ENCODE measurements at places on chromosomes 6 and 20.

DNA sequence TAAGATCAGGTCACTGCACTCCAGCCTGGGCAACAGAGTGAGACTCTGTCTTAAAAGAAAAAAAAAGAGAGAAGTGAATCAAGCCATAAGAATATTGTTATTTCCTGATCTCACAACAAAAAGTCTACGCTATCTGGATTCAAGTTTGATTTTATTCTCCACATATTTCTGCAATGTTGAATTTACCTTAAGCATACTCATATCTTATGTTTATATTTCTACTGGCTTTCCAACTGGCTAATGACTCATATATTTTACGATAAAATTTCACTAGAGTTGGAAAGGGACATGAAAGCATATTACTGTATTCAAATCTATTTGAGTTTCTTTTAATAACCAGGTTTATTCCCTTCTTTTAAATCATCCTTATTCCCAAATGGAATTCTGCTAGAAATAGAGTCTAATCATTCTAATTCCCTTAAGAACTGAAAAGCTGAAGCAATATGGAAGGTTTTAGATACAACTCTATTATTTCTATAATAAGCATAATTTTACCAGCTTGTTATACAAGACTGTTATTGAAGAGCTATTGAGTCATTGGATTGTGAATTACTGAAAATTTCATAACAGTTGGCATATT lies 276.9 kb upstream of the HS3ST5 start:
- DNase-seq, result no peak

- no peak for DNase-seq
These were observed 395.3 kb upstream of the BTBD3 start for GRCh38 chr20:11522366-11522741.

GRCh38 chr6:111338843-111339242 lies 144.2 kb downstream of the REV3L start:
- no peak for DNase-seq

GRCh38 chr6:57315111-57315510 lies 2.3 kb upstream of the PRIM2 start:
- DNase-seq, result no peak

GRCh38 chr6:12265791-12266190 lies 24.4 kb upstream of the EDN1 start:
- no peak for DNase-seq

GRCh38 chr6:130932438-130932837 lies 105.2 kb downstream of the SMLR1 start:
- no peak for DNase-seq

DNA sequence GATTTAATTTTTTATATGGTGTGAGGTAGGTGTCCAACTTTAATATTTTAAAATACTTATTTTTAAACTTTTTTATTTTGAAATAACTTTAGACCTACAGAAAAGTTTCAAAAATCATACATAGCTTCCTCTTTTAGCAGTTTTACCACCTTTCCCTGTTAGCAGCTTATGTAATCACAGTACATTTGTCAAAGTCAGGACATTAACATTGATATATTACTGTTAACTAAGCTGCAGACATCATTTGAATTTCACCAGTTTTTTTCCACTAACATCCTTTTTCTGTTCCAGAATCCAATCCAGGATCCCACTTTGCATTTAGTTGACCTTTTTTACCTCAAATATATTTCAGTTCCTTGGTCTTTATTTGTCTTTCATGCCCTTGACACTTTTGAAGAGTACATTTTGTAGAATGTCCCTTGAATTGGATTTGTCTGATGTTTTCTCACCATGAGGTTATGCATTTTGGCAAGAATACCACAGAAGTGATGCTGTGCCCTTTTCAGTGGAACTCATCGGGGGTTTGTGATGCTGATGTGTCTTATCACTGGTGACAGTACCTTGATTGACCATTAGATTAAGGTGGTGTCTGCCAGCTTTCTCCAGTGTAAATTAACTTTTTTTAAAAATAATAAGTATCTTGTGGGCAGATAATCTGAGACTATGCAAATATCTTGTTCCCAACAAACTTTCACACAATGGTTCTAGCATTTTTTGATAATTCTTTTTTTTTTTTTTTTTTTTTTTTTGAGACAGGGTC lies 33.4 kb downstream of the TTLL9 start:
- no peak for DNase-seq

- DNase-seq, result no peak
These were observed 630.8 kb downstream of the PHF3 start for GRCh38 chr6:64266351-64266821.

GRCh38 chr20:14826543-14827313 lies 489.3 kb upstream of the FLRT3 start:
- no peak for DNase-seq

GRCh38 chr6:5080574-5080973 lies 4.6 kb upstream of the PPP1R3G start:
- DNase-seq, result no peak

- DNase-seq, result no peak
These were observed 46.8 kb downstream of the B4GALT5 start for GRCh38 chr20:49666911-49667310.

- DNase-seq, result no peak
These were observed 67.5 kb downstream of the PDE7B start for GRCh38 chr6:135919026-135919425.

GRCh38 chr6:107668743-107669474 lies 155.2 kb downstream of the SCML4 start:
- no peak for DNase-seq

- no peak for DNase-seq
These were observed 246.0 kb upstream of the ECI2 start for GRCh38 chr6:4381381-4381780.

DNA sequence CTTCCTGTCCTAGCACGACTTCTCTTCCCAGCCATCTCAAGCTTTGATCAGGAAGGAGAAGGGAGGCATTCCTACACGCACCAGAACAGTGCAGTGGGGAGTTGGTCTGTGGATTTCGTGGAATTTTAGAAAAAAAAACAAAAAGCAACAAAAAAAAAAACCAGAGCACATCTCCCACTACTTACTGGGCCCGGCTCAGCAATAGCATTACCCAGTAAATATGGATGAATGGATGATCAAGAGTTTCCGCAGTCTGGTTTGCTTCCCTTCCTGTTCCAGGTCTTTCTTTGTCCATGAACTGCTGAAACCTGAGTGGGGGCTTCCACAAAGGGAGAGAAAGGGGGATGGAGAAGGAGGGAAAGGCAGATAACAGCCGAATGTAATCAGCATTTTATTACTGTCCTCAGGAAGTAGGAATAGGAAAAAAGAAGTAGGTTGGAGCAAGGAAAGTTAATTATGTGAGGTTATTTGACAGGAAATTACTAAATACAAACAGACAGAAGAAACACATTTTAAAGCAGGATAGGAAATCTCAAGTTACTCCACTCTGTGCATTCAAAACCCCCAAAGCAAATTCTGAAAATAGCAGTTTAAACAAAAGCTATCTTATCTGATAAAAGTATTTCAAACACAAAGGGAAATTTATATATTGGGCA lies 349.0 kb downstream of the PRL start:
- DNase-seq, result peak; percentile 51

DNA sequence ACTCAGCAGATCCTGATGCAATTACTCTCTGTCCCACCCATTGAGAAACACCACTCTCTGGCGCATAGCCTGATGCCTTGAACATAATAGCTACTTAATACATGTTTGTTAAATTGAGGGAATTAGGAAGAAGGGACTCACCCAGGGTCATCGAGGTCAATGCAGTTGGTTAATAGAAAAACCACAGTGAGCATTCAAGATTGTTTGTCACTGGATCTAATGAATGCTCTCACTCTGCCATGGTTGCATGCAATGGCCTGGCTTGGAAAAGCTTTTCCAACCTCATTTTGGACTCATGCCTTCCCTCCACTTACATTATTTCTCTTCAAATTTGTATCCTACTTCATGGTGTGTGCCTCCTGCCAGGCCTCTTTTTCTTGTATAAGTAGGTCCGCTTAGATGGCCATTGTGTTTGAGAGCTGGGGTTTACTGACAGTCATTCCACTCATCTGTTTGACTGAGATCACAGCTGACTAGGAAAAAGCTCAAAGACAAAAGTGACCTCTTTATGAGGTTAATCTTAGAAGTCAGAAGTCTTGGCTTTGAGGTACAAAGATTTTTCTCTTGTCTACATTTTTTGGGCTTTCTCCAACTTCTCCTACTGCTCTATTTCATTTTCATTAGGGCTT lies 154.8 kb upstream of the RAB32 start:
- no peak for DNase-seq

DNA sequence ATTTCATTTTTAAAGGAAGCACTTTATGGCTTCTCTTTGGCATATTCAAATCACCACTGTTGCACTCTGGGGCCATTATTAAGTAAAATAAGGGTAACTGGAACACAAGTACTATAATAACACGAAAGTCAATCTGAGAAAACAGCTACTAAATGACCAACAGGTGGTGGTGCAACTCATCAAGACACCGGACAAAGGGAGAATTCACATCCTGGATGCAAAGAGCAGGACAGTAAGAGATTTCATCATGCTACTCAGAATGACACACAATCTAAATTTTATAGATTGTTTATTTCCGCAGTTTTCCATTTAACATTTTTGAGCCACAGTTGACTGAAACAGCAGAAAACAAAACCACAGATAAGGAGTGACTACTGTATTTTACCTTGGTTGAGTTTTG lies 27.6 kb upstream of the LY86 start:
- DNase-seq, result no peak

All from NCI-H2029 treated with DMSO at 0.1 percent for 48 hours (cell line).